ENCODE measurements at places on chromosomes 4 and X.

DNA sequence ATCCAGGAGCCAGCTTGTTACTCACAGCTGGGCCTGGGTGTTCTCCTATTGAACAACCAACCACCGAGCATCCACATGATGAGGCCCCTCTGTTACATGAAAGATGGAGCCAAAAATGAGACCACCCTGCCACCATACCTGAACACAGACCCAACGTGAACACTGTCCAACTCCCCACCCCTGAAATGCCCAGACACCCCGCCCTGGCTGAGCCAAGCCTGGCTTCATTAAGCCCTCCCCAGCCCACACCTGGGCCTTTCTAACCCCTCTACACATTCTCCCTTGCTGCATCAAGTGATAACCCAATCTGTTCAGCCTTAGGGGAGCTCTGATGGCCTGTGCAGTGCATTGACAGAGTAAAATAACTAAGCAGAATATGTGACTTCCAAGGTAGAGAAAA lies 80.7 kb downstream of the EVC start:
- DNase-seq: no peak

- DNase-seq: no peak
Observed at GRCh38 chrX:20350596-20350995, 83.9 kb upstream of the RPS6KA3 start.

DNA sequence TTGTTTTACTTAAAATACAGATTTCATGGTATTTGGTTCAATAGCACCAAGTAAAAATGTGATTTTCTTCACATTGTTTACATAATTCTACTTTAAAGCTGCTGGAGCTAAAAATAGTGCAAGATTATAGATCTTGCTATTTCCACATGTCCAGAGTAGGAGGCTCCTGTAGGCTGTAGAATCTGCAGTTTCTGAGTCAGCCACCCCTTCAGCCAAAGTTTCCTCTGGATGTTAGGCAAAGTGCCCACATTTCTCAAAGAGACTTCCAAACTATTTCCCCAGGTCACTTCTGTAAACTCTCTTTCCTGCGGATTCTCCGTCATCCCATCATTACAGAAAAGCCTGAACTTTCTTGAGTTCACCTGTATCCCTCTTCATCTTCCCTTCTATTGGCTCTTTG lies 342.5 kb upstream of the FSTL5 start:
- DNase-seq: peak; percentile 0

GRCh38 chr4:146514651-146515357 lies 6.9 kb downstream of the SLC10A7 start:
- no peak for DNase-seq

- no peak for DNase-seq
Observed at GRCh38 chr4:38987491-38987890, 44.7 kb downstream of the TMEM156 start.

DNA sequence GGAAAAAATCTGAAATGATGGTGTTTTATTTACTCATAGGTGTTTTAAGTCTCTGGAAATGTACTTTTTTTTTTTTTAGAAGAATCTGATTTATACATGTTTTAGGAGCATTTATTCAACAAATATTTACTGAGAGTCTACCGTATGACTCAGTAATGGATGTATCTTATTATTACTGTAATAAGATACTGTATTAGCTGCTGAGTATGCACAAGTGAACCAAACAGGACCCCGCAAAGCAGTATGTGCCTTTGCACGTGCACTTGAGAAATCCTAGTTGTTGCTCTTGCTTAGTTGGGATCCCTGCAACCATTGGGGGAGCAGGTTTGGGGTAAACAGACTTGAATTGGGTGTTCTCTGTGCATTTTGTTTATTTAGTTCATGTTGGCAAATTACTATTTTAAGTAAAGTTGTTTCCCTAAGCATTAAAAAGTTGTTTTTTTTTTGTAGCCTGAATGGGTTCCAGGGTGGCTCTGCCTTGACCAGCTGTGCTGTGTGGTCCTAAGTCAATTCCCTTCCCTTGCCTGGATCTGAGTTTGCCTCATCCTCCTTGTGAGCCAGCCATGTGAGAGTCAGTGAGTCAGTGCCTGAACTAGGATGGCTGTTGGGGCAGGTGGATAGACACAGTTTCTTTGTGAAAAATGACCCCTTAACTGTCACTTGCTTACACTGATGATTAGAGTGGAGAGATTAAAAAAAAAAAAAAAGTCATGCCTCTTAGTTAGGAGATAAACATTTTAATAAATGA lies 27.7 kb downstream of the DCUN1D4 start:
- DNase-seq: no peak

DNA sequence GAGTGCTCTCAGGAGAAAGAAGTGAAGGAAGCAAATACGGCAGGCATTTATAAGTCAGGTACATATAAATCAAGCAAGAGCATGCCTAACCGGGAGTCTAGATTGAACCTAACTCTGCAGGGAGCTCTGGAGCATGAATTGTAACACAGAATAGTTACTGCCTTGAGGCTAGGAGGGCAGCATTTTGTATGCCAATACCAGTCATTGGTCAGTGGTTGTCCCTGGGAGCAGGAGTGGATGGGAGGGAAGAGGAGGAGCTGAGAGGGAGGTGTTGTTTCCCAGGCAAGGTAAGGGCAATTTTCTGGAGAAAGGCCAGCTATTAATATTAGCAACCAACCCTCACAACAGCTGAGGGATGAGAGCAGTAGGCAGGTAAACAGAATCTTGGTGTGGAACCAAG lies 224.7 kb upstream of the DCAF8L1 start:
- no peak for DNase-seq

- DNase-seq: no peak
Observed at GRCh38 chrX:34371754-34372153, 239.6 kb upstream of the FAM47A start.

GRCh38 chrX:8897259-8897658 lies 96.1 kb upstream of the FAM9A start:
- peak; percentile 8 for DNase-seq

DNA sequence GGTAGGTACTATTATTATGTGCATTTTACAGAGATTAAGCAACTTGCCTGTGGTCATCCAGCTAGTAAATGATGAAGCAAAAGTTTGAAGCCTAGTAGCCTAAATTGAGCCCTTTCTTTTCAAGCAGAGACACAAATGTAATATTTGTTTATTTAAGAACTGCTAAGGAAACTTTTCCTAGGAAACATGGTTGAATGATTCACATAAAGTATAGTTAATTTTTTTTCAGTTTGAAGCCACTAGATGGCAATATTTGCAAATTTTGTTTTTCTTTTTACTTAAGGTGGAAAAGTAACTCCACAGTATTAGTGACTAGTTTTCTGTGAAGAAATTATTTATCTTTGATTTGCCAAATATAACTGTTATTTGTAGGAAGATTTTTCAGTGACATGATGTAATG lies 52.8 kb upstream of the ANKRD17 start:
- DNase-seq: peak; percentile 43

GRCh38 chrX:18654875-18655836 lies 16.8 kb downstream of the RS1 start:
- no peak for DNase-seq

DNA sequence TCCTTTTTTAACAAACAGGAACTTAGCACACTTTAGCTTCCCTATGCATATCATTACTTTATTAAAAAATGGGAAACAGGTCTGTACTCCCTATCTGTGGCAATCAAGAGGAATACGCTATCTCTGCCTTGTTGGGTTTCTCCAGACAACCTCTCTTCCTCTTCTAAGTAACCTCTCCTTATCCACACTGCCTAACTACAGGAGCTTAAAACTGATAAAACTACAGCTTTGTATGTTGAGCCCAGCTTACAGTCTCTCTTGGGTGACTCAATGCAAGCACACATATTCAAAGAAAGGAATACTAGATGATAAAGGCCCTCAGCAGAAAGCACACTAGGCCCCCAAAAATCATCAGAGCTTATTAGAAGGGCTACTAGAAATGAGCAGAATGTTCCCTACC lies 8.9 kb downstream of the NUP62CL start:
- DNase-seq: no peak

- DNase-seq: peak; percentile 58
Observed at GRCh38 chr4:183639291-183639690, 19.7 kb downstream of the RWDD4 start.

- no peak for DNase-seq
Observed at GRCh38 chr4:69780141-69780540, 19.7 kb upstream of the SULT1B1 start.

DNA sequence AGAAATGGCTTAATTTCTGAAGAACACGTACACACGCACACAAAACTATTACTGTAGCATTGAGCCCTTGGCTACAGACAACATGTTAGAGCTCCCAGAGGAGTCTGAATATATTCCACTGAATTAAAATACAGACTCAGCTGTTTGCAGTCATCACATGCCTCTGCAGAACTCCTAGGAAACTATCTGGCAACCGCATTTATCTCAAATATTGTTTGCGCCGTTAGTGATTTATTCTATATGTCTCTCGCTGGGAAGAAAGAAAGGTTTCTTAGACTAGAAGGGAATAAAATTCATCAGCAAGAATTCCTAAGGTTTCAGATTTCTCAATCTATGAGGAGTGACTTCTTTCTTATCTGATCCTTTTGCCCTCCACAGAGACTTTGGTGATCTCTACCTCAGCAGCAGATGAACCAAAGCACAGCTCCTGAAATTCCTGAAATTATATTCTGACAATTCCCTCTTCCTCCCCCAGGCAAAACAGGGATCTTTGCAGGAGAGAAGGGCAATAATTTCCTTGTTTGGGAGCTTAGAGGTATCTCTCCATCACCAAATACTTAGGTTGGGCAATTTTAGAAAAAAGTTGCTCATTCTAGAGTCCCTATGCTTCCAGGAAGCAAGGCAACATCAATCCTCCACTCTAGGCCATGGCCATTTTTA lies 199.2 kb downstream of the APBB2 start:
- no peak for DNase-seq

- DNase-seq: no peak
Observed at GRCh38 chr4:114040319-114041116, 61.1 kb upstream of the ARSJ start.

DNA sequence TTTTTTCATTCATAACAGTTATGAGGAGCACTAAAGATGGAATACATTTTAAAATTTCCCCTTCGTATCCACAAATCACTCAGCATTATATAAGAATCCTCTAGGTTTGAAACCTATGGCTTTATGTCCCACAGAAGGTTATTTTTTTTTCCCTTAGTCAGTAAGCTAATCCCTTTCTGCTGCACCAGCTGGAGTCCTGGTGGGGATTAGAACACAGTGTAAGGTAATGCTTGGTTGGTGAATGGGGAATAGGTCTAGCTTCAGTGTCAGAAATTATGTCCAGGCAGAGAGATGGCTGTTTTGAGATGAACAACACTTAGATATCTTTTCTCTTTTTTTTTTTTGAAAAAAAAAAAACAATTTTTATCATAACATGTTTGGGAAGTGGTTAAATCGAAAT lies 116.6 kb downstream of the RASGEF1B start:
- DNase-seq: no peak

- no peak for DNase-seq
Observed at GRCh38 chr4:8325291-8325973, 55.9 kb downstream of the HTRA3 start.

DNA sequence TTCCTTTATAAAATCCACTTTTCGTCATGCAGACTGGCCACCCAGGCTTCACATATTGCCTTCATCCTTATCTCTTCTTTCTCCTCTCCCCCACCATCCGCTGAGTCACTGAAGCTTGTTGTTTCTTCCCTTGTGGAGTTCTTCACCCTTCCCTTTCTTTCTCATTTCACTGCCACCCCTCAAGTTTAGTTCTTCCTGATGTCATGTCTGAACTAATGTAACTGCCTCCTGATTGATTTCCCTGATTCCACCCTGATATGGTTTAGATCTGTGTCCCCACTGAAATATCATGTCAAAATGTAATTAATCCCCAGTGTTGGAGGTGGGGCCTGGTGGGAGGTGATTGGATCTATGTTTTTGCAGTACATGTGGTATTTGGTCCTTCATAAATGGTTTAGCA lies 151.4 kb downstream of the CPEB2 start:
- DNase-seq: no peak

DNA sequence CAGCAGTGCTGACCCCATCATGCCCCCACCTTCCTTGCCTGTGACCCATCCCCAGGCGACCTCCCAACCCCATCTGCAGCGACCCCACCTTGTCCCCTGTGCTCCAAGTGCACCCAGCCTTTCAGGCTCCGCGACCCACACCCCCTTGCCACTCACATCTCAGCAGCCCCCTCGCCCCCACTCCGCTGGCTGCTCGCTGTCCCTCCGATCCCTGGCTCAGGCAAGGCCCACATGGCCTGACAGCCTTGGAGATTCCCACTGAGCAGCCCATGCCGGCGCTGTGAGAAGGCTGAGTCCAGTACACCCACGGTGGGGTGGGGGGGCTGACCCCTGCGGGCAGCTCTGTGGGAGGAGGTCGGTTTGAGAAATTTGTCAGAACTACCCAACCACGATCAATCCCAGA lies 9.1 kb downstream of the ZFYVE28 start:
- no peak for DNase-seq

- peak; percentile 35 for DNase-seq
Observed at GRCh38 chr4:184262901-184263300, 45.2 kb upstream of the ENPP6 start.

GRCh38 chrX:13518126-13518525 lies 51.3 kb upstream of the EGFL6 start:
- DNase-seq: no peak

GRCh38 chr4:175386776-175387507 lies 425.1 kb downstream of the GPM6A start:
- DNase-seq: no peak

DNA sequence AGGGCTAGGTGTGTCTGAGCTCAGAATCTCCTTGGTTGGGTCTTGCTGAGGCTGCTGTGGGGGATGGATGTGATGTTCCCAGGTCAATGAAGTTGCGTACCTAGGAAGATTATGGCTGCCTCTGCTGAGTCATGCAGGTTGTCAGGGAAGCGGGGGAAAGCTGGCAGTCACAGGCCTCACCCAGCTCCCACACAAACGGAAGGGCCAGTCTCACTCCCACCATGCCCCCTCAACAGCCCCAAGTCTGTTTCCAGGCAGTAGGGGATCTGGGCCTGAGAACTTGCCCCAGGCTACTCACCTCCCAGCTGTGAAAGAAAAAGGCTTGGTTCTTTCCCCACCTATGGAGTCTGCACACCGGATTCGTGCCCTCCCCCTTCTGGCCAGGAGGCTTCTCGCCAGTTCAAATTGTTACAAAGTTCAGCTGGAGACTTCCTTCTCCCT lies 72.9 kb downstream of the WDR44 start:
- DNase-seq: no peak

- no peak for DNase-seq
Observed at GRCh38 chr4:133157460-133158160, 8.5 kb downstream of the PCDH10 start.

DNA sequence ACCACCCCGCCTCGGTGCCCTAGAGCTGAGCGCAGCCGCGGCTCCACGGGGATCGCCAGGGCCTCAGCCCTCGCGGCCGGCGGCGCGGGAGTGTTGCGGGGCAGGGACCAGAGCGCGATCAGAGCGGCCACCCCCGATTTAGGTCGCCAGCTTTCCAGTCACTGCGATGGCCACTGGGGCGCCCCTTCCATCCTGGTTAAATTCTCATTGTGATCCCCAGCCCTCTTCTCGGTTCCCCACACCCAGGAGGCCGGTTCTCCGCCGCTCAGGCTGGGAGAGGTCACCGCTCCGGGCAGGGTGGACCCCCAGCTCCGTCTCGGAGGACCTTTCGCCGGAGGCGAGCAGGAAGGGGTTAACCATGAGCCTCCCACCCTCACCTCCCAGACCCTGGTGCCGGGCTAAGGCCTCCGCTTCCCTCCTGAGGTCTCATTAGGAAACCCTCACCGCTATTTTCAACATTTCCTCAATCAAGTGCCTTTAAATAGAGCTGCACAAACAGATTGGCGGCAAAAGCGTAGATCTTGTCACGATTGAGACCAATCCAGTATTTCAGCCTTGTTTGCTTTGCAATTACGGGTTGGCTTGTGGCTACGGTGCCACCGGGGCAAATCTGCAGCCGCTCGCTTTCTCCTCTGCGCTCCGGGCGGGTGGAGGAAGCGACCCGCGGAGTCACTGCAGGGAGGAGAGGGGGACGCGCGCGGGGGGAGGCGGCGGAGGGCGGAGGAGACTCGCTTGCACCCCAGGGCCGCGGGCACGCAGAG lies 8.3 kb upstream of the HAND2 start:
- DNase-seq: peak; percentile 15

Data from AG10803 (cell line).